ENCODE measurements at places on chromosomes 2 and 18.

DNA sequence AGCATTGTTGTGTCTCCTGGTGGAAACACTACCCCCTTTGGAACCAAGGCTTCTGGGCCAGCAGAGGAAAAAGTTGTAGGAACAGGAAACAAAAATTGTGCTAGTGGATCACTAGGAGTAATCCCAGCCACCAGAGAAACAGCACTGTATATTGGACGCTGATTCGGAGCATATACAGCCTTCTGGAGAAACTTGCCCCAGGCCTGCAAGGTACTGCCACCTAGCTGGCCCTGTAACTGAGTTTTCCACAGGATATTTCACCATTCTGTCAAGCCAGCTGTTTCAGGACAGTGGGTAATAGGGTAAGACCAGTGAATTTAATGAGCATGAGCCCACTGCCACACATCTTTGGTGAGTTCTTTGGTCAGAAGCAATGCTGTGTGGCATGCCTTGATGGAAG, 25.1 kb upstream of the EMILIN2 start:
- DNase-seq = no peak

- DNase-seq = no peak
Measured at GRCh38 chr2:200791905-200792304, 19.8 kb upstream of the BZW1 start.

DNA sequence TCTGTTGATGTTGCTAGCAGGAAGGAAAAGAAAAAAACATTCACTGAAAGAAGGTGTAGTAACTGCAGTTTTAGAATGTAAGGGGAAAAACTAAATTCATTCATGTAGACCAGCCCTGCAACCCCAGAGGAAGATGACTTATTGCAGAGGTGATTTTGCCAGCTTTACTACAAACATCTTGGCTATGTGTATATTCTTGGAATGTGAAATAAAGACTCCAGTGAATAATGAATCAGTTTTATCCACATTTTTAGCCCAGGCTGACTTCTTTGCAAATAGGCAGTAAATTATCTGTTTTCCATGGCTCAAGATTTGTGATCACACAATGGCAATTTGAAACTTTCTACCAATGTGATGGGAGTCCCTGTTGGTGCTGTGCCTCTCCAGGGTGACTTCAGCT, 206.1 kb upstream of the SETBP1 start:
- no peak for DNase-seq

GRCh38 chr2:40773291-40773690, 321.4 kb upstream of the SLC8A1 start:
- no peak for DNase-seq

DNA sequence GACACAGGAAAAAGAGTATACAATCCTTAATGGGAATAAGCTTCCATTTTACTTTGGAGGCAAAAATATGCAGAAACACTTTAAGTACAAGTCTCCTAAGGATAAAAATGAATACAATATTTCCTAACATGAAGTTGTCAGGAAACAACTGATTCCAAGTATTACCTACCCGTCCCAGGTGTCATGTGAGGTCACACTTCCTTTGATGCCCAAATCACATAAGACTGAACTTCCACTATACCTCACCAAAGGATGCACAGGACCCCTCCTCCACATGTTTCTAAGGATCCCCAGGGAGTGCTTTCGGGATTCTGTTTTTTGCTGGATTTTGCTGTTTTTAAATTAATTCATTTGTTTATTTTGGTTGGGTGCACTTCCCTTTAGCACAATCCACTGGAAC, 438.5 kb upstream of the TCF4 start:
- no peak for DNase-seq

GRCh38 chr2:187403568-187404260, 44.3 kb downstream of the CALCRL start:
- no peak for DNase-seq

DNA sequence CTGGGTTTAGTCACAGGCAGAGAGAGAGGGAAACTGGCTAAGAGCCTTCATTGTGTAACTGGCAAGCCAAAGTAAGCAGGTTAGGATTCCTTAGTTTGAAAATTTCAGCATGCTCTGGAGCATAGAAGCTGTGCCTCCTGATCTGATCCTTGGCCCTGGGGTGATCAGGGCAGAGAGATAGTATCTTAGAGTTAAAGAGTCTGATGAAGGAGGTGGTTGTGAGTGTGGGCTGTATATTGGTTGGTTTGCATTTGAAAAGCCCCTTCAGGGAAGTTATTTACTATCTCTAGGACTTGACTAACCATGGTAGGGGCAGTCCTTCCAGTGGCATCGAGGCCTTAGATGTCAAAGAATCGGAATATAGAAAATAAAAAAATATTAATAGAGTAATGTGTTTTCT, 230.1 kb downstream of the CD226 start:
- no peak for DNase-seq

DNA sequence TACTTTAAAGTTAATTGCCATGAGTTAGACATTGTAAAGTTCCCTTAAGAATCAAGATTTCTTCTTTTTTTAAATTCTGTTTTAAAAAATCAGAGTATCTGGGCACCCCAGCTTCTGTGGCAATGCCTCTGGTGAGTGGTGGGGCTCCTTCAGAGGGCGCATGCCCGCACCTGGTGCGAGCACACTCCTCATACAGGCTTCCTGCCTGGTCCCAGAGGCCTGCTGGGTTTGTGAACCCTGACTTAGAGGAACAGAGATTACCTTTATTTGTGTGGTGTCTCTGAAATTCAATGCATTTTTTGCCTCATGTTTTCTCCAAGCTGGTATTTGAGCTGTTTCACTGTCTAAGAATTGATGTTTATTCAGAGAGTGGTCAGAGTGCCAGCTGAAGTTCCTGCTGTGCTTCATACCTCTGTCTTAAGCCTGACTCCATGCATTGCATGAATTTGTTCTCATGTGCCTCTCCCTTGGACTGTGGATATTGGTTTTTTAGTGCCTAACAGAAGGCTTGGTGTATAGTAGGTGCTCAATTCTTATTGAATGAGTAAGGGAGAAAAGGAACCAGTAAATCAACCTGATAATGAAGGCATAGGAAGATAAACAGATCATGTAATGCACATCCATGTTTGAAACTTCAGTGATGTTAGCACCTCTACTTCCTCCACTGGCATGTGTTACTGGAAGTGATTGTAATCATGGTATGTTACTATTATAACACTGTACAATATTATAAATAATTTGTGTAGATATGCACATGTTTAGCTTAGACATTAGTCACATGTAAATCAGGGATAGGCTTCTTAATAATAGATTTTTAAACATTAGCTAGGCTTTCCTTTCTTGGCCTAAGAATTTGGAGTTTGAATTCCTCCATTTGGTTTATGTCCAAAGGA, 29.0 kb downstream of the PHLPP1 start:
- DNase-seq = peak; percentile 23

DNA sequence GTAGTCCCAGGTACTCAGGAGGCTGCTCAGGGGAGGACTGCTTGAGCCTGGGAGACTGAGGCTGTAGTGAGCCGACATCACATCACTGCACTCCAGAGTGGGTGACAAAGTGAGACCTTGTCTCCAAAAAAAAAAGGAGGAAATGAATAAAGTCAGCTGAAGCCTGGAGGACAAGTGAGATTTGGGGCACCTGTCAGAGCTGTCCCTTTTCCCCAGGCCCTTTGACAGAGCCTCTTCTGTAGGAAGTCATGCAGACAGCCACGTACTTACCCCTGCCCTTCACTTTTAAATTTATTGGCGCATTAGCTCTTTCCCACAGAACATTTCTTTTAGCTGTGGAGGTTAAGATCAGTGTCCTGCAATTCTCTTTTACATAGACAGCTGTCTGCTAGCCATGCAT, 151.0 kb upstream of the DNMT3A start:
- no peak for DNase-seq

DNA sequence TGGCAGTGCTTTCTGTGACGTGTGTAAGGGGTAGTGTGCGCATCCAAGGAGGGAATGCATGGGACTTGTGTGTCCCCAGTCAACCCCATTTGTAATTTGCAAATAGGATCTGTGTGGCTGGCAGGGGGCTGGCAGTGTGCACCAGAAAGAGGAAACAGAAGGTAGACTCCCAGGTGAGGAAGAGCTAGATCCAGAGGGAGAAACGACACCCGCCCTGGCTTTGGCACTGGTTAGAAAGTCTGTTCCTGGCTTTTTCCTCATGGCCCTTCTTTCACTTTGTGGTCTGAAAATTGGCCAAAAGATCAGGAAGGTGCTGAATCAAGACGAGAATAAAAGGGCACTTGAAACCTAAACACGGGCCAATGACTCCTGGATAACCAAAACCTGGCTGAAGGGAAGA, 33.3 kb downstream of the PRKCE start:
- no peak for DNase-seq

DNA sequence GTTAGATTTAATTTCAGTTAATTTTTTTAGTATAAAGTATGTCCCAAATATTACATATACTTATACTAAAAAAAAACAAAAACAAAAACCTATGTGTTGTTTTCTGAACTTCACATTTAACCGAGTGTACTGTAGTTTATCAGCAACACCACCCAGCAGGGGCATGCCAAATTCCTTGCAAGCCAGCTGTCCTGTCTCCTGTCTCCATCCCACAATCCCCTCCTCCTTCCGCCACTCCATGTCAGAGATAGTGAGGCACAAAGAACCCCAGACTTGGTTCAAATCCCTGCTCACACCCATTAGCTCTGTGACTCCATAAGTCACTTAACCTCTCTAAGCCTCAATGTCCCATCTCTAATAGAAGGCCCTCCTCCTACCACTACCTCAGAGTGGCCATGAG, 9.4 kb downstream of the CHST10 start:
- DNase-seq = no peak

- DNase-seq = no peak
Measured at GRCh38 chr18:32373505-32373904, 97.2 kb downstream of the GAREM1 start.

DNA sequence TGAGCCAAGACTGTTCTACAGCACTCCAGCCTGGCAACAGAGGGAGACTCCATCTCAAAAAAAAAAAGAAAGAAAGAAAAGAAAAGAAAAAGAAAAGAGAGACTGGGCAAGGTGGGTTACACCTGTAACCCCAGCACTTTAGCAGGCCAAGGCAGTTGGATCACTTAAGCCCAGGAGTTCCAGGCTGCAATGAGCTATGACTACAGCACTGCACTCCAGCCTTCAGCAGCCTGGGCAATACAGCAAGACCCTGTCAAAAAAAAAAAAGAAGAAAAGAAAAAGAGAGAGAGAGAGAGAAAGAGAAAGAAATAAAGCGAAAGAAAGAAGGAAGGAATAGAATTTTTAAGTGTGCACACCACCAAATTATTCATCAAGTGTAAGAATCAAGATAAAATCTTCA, 2.9 kb downstream of the SPIRE1 start:
- DNase-seq = no peak

DNA sequence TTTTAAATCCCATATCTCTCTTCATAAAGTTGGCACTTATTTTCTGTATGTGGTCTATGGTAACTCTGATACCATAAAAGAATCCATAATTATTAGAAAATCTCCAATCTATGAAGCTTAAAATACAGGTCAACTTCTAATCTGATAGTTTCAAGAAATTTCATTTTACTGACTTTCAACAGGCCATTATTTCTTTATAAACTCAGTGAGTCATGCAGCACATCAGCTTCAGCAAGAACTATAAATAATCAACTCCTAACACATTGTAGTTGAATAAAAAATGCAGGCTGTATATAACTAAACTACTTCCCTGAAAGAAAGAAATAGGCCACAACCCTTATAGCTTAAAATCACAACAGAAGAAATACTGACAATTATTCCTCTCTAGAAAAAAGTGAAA, 204.3 kb upstream of the CCDC150 start:
- DNase-seq = no peak
